GM12878 (cell line): ENCODE measurements at places on chromosomes 1 and 21. TPM values are rescaled to one million over a fixed set of nuclear protein-coding genes. Genes with fewer than 3 reads are reported as not detected.

DNA sequence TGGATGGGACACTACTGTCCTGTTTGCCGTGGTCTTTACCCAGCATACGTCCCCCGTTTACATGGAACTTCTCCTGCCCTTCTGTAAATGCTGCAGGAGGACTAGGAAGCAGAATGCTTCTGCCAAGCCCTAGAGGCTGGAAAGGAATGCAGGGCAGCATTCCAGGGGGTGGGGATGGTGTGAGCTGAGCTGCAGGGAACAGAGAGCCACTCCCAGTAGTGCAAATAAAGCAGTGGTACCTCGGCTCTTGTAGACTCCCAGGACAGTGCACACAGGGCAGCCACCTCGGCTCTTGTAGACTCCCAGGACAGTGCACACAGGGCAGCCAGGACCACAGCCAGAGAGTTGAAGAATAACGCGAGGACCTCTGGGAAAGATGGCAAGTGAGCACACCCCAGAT lies 35.4 kb downstream of the PTPRU start:
- H3K4me1 ChIP-seq: no peaks in the 10 kb centered on the region
- no peaks in the 10 kb centered on the region for H3K27me3 ChIP-seq
- no peak overlapping the region for H3K27ac ChIP-seq

- no peak overlapping the region for H3K27ac ChIP-seq
- DNase-seq: no peak
- H3K27me3 ChIP-seq: no peaks in the 10 kb centered on the region
- H3K4me1 ChIP-seq: no peaks in the 10 kb centered on the region
- no peak overlapping the region for H3K4me3 ChIP-seq
These were observed 36.1 kb downstream of the LRRC40 start for GRCh38 chr1:70169018-70169839.

- peaks cover 24% of the 10 kb centered on the region for H3K36me3 ChIP-seq
- peaks cover 40% of the 10 kb centered on the region for H3K4me1 ChIP-seq
- H3K27ac ChIP-seq: no peak overlapping the region
- no peak for DNase-seq
- H3K27me3 ChIP-seq: no peaks in the 10 kb centered on the region
These were observed 22.5 kb downstream of the SNAP47 start for GRCh38 chr1:227757781-227758180.

DNA sequence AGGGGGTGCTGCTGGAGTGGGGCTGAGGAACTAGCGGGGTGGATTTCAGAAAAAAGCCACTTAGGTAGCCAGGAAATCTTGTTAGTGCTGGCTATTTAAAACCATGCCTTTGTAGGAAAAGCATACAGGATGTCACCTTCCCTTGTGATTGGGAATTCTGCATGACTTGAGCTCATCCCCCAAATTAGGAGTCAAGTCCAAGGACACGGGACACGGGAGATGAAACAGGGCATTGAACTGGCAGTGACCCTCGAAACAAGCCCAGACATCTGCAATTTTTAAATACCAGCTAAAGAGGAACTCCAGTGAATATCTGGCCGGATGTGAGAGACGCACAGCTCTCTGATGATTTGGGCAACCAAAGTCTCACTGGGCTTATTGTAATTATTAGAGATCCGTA lies 32.8 kb downstream of the C2CD2 start:
- no peak overlapping the region for H3K4me3 ChIP-seq
- H3K27ac ChIP-seq: peak overlapping the region; percentile 45; the same call in 1 of the 2 replicates
- H3K27me3 ChIP-seq: no peaks in the 10 kb centered on the region
- peaks cover 12% of the 10 kb centered on the region for H3K36me3 ChIP-seq
- DNase-seq: no peak

- peaks cover 11% of the 10 kb centered on the region; the same call in 1 of the 2 replicates for H3K36me3 ChIP-seq
- H3K4me3 ChIP-seq: no peak overlapping the region
- DNase-seq: no peak
These were observed 11.2 kb downstream of the HMGCL start for GRCh38 chr1:23814016-23814415.

DNA sequence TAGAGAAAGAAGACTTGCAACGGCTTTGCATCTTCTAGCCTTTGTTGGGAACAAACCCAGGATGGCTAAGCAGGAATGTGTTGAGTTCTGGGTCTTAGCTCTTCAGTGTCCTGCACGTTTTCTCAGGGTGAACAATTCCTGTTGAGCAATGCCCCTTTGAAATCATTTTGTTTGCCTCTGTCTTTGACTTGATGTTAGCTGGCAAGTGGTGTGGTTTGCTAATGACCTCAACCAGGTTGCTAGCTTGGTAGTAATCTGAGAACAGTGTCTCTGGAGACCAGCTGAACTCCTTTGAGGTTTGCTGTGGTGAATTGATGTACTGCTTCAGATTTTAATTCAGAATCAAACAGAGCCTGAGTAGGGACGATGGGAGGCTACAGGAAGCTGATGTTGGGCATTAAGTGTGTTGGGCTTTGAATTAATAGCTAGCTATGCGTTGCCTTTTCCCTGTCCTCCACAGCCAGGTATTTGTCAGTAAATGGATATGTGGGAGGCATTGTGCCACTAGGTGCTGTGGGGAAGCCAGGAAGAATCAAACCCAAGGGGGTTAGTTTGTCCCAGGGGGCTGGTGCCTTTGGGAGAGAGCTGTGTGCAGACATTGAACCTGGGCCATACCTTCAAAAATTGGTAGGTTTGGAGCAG lies 23.3 kb upstream of the SRSF10 start:
- DNase-seq: peak; percentile 81
- peaks cover 7% of the 10 kb centered on the region for H3K4me1 ChIP-seq
- no peaks in the 10 kb centered on the region for H3K36me3 ChIP-seq
- H3K27me3 ChIP-seq: no peaks in the 10 kb centered on the region

DNA sequence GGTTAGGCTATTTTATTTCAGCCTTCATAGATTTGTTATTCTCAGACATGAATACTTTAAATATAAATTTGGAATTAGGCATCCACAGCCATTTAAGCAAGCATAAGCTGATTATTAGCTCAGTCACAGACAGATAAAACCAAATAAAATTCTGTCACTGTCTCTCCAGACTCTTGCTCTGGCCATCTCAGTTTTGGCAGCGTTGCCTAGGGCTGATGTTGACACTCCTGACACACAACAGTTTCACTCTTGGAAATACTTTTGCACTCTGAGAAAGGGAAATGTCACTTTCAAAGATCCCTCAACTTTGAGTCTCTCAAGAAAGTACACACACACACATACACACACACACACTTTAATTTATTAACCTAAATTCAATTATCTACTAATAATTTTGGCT lies 372.7 kb downstream of the BRINP3 start:
- H3K36me3 ChIP-seq: no peaks in the 10 kb centered on the region
- H3K4me1 ChIP-seq: no peaks in the 10 kb centered on the region
- no peak for DNase-seq
- H3K27ac ChIP-seq: no peak overlapping the region
- no peak overlapping the region for H3K4me3 ChIP-seq

GRCh38 chr1:47951026-47951425 lies 46.2 kb downstream of the TRABD2B start:
- H3K36me3 ChIP-seq: no peaks in the 10 kb centered on the region
- no peak overlapping the region for H3K27ac ChIP-seq
- H3K4me3 ChIP-seq: no peak overlapping the region
- H3K27me3 ChIP-seq: no peaks in the 10 kb centered on the region

Gene ADORA1
- total RNA-seq: not detected in 2 replicates

Gene HMGCS2
- total RNA-seq: 0.43 and 0.49 TPM in 2 replicates

Gene FLG2
- total RNA-seq: not detected in 2 replicates

Gene LMOD1
- 0.11 and 0.15 TPM in 2 replicates for total RNA-seq
